Activated CD4-positive, alpha-beta T cell treated with anti-CD3 and anti-CD28 coated beads for 48 hours (primary cell): ENCODE measurements at places on chromosomes 13 and 19.

DNA sequence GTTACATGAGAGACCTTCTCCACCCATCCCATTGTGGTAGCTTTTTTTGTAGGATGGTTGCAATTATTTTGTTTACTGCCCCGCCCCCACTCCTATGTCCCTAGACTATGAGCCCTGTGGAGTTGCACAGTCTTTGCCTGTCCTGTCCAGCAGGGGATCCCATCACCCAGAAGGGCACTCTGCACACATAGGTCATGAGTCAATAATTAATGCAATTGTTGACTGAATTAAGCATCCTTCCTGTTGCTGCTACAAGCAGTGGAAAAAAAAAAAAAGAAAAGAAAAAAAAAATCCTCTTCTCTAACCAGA, 14.2 kb downstream of the C19orf81 start:
- DNase-seq = no peak

DNA sequence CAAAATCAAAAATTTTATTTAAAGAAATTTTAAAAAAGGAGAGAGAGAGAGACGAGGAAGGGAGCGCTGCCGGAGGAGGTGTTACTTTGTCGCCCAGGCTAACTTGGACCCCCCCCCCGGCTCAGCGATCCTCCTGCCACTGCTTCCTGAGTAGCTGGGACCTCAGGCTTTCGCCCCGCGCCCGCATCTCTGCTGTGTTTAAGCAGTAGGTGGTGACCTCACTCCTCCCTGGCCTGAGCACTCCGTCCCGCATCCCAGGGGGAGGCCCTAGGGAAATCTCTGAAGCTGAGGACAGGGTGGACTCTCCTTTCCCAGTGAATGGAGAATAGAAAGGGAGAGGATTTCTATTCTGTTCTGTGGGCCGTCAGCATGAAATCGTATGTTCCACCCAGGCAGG, 485 bp upstream of the ZNF845 start:
- peak; percentile 42 for DNase-seq

- DNase-seq = no peak
Observed at GRCh38 chr13:104137416-104137815, 1071.2 kb upstream of the SLC10A2 start.

GRCh38 chr19:51372649-51373504, at the start of gene NKG7:
TSS of gene NKG7 (minus strand) at chr19:51372654. CDS start at chr19:51372535, 119 bp downstream.
- DNase-seq = peak; percentile 87

DNA sequence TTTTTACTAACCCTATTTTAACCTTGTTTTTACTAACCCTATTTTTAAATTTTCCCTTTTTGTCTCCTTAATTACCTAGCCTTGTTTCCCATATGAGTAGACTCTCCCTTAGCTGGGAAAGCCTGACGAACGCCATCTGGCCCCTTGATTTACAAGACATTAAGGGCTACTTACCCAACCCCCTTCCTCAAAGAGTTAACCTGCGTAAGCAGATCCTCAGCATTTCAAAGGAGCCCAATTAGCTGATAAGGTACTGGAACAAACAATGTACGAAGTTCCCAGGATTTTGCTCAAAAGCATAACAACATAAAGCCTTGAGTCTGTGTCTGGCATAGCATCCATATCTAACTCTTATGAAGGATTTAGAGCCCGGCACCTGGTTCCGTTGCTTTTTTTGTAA, 4.7 kb upstream of the MVB12A start:
- DNase-seq = no peak

DNA sequence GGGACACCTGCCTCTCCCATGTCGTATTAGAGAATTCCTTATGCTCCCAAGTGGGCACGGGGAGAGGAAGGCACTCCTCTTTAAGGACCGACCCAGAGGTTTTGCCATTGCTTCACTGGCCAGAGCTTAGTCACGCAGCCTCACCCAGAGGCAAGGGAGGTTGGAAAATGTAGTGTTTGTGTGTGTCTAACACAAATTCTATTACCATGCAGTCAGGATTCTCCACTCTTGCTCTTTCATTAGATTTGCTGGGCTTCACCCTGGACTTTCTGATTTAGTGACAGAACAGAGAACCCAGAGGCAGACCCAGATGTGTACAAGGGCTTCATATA, 14.6 kb upstream of the NCCRP1 start:
- DNase-seq = no peak

DNA sequence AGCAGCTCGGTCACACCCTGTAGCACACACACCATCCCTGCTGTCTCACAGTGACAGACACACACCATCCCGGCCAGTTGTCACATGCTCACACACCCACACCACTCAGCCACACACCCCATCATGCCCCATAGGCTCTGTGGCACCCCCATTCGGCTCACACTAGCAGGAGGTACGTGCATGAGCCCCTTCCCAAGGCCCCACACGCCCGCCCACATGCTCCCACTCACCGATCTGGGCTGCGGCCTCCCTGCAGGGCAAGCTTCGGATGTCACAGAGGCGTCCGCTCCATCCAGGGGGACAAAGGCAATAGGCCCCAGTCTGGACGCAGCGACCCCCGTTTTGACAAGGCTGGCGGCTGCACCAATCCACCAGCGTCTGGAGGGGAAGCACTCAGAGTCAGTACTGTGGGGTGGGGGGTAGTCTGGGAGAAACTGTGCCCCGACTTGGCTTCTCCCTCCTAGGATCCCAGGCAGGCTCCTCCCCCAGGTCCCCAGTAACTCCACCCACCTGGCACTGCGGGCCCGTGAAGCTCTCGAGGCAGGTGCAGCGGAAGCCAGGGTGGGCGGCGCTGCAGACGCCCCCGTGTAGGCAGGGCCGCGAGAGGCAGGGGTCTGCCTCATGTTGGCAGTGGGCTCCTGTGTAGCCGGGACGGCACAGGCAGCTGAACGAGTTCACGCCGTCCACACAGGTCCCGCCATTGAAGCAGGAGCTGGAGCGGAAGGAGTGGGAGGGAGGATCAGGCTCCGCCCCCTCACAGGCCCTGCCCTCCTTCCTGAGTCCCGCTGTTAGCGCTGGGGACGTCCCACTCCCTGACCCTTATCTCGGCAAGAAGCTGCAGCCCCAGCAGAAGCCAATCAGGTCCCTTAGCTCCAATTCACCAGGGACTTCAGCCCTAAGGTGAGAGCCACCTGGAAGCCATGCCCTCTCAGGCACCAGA, 20.1 kb downstream of the NOTCH3 start:
- no peak for DNase-seq

- no peak for DNase-seq
Observed at GRCh38 chr13:31545616-31546015, 193.7 kb upstream of the RXFP2 start.

GRCh38 chr19:17406046-17406886, 836 bp upstream of the BST2 start:
- DNase-seq = peak; percentile 34

DNA sequence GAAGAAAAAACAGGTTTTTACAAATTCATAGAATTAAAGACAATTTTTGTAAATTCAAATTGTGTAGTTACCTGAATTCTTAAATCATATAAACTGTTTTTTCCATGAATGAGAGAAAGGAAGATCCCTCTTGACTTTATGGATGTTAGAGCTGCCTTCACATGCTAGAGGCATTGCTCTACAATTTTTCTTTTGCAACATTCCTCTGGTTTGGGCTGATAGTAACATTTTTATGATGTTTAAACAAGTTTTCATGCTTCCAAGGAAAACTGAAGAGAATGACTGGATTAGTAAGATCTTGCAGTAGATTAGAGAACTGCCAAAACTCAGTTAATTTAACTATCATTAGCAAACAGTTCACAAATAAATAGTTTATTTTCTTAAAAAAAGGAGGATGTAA, 250.6 kb downstream of the GPC6 start:
- no peak for DNase-seq

- no peak for DNase-seq
Observed at GRCh38 chr13:49428041-49428763, 15.7 kb downstream of the CAB39L start.

DNA sequence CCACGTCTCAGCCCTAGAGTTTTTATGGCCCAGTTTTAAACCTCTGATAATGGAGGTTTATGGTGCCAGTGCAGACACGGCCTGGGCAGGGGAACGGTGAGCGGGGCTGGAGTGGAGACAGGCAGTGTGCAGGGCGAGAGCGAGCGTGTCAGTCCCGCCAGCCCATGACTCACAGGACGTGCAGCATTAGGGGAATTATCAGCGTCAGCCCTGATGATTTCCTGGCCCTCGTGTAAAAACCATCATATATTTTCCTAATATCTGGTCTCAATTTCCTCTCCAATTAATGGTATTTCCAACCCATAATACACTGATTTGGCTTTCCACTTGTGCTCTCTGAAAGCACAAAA, 104.6 kb upstream of the VSTM2B start:
- DNase-seq = no peak

GRCh38 chr13:100898431-100898830, 223.8 kb upstream of the TMTC4 start:
- no peak for DNase-seq

GRCh38 chr13:107681600-107681999, 533.7 kb downstream of the LIG4 start:
- DNase-seq = no peak

DNA sequence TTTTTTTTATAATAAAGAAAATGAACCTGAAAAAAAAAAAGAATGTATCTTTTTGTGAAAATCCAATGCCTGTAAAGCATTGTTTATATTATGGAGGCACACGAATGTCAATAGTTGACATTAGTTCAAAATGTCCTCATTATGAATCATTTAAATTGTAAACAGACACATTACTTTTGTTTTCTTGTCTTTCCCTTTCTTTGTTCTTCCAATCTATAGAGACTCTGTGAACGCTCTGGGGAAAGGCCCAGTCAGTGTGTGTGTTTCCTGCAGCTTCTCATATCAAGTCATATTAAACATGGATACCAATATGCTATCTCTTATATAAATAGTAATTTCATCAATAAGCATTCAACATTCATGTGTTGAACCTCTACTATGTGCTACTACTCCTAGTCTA, 193.1 kb downstream of the KCTD12 start:
- DNase-seq = no peak

GRCh38 chr13:43204591-43204990, 181.2 kb downstream of the DNAJC15 start:
- no peak for DNase-seq

DNA sequence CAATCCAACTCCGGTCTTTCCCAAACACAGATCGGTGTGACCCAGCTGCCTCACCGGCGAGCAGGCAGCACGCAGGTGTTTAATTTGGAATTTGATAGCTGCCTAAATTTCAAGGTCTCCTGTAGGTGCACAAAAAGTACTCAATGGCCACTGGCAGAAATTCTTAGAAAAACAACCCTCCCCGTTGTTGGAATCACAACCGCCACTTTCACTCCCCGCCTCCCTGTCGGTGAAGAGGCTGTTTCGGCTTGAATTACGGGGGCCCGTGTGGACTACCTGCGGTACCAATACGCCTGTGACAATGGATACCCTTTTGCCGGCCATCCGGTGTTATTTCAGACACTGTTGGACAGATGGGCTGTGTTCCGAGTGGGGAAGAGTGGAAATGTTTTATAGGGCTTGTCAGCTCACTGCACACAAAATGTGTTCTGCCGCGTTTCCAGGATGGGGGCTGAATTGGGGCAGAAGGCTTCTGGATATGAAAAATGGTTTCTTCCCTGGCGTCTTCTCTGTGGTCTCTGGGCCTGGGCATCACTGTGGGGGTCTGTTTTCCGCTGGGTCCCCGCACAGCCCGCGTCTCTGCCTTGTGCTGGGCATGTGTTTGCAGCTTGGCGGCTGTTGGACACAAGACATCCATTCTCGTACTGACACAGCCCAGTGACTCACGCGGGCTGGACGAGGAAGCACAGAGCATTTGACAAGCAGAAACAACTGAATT, 45.4 kb downstream of the ZIC5 start:
- DNase-seq = no peak

GRCh38 chr13:29733147-29733611, 117.2 kb downstream of the UBL3 start:
- DNase-seq = no peak

- DNase-seq = no peak
Observed at GRCh38 chr19:17091758-17092333, 16.3 kb downstream of the MYO9B start.

GRCh38 chr13:44313674-44314073, 60.0 kb upstream of the SERP2 start:
- DNase-seq = no peak

GRCh38 chr13:22455036-22455435, 725.7 kb upstream of the SGCG start:
- no peak for DNase-seq

DNA sequence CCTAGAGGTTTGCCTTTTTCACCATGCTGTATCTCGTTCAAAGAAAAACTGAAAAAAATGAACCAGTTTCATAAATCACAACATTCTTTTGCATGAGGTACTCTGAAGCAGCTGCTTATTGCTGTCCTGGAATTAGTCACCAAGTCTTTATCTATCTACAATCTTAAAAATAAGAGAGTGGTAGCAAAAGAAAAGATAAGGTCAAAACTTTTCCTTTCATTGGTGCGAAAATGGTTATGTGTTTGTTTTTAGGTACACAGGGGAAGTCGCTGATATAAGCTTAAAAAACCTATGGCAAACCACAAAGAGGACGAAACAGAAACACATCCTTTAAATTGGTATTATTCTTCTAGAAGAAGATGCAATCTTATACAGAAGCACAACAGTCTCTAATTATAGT, 20.7 kb downstream of the OBI1 start:
- DNase-seq = no peak

DNA sequence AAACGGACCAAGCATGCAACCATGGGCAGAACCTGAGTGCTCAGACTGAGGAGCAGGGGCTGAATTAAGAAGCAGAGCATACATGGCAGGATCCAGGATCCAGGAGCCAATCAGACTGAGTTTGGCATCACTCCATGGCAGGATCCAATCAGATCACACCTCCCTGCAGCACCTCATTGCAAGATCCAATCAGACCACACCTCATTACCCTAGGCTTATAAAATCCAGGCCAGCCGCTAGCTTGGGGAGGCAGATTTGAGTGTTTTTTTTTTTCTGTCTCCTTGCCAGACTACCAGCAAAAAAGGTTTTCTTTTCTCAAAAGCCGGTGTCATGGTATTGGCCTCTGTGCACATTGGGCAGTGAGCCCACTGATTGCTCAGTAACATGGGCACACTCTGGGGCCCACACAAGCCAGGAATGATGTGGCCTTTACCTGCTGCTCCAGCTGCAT, 127.9 kb upstream of the GJB6 start:
- no peak for DNase-seq

DNA sequence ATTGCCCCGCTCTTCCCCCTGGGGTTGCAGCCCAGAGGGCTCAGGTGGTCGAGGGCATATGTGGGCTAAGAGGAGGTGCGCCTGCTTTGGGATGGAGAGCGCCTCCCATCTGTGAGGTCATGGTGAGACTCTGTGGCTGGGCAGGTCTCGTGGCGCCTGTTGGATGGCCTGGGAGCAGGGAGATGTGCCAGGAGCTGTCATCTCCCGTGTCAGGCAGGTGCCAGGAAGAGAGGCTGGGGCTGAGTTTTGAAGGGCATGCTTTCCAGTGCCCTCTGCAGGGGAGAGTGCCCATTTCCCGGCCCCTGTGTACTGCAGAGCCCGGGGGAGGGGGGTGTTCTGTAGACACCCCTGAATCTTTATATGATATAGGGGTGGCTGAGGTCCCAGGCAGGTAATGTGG, 2.8 kb downstream of the WTIP start:
- DNase-seq = no peak

DNA sequence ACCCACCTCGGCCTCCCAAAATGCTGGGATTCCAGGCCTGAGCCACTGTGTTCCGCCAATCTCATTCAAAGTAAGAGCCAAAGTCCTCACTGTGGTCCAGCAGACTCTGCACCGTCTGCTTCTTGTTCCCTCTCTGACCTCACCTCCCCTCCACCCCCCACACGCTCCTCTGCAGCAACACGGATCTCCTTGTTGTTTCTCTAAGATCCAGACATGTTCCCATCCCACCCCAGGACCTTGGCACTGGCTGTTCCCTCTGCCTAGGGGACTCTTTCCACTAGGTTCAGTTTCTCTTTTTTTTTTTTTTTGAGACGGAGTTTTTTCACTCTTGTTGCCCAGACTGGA, 38.4 kb downstream of the LTBP4 start:
- no peak for DNase-seq
